ENCODE measurements at places on chromosomes 2 and 18. TPM values are rescaled to one million over a fixed set of nuclear protein-coding genes. Genes with fewer than 3 reads are reported as not detected.
A peak's percentile ranks its signal among the peaks of the same experiment; 100 is the strongest.

The ANKRD30BL gene
- not detected for total RNA-seq

DNA sequence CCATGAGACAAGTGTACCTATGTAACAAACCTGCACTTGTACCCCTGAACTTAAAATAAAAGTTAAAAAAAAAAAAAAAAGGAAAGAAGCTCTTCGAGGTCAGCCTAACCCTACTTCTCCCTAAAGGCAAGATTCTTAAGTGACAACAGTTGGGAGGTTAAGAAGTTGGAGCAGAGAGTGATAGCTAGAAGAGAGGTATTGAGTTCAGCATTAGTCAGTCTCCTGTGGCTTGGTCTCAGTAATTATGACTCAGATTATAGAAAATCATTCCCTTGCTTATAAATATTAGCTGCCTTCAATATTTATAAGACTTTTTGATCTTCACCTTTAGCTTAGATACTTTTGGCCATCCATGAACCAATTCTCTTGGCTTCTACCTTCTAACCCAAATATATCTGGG is 926.8 kb upstream of the SLC39A10 start:
- DNase-seq = no peak

- DNase-seq = no peak
Measured at GRCh38 chr2:219251656-219252055, 1.4 kb upstream of the TUBA4B start.

The ALK gene
- total RNA-seq = not detected

DNA sequence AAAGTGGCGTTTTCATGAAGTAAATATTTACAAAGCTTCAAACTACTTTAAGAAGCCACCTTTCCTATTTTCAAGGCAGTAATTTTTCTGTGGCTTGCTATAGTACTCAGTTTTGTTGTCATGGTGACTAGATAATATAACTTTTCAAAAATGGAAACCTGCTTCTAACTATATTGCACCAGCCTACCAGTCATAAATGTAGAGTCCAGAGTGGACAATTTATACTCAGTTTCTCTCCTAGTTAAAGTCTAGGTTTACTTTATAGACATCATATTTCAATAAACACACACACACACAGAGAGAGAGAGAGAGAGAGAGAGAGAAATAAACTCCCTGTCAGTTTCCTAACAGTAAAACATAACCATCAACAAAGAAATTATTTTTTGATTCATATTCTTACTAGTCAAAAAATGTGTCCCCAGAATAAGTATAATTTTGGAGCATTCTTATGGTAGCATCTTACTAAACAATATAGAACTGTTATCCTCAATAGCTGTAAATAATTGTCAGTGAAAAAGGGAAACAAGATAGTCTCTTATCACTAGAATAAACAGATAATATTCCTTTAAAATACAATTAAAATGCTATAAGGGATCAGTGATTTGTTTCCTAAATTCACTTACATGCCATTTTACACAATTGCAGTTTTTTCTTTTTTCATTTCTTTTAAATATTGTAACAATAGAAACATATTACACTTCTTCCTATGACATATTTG is 163.5 kb upstream of the BOD1L2 start:
- DNase-seq = no peak

GRCh38 chr2:173184031-173185004 is 108.7 kb downstream of the MAP3K20 start:
- peak; percentile 93 for DNase-seq
